HuH-7 (cell line): ENCODE measurements at places on chromosomes 1 and 21.

GRCh38 chr1:222994511-222995235, 148.4 kb downstream of the TLR5 start:
- no peak for DNase-seq

GRCh38 chr1:171350594-171350993, 36.6 kb downstream of the FMO4 start:
- no peak for DNase-seq

DNA sequence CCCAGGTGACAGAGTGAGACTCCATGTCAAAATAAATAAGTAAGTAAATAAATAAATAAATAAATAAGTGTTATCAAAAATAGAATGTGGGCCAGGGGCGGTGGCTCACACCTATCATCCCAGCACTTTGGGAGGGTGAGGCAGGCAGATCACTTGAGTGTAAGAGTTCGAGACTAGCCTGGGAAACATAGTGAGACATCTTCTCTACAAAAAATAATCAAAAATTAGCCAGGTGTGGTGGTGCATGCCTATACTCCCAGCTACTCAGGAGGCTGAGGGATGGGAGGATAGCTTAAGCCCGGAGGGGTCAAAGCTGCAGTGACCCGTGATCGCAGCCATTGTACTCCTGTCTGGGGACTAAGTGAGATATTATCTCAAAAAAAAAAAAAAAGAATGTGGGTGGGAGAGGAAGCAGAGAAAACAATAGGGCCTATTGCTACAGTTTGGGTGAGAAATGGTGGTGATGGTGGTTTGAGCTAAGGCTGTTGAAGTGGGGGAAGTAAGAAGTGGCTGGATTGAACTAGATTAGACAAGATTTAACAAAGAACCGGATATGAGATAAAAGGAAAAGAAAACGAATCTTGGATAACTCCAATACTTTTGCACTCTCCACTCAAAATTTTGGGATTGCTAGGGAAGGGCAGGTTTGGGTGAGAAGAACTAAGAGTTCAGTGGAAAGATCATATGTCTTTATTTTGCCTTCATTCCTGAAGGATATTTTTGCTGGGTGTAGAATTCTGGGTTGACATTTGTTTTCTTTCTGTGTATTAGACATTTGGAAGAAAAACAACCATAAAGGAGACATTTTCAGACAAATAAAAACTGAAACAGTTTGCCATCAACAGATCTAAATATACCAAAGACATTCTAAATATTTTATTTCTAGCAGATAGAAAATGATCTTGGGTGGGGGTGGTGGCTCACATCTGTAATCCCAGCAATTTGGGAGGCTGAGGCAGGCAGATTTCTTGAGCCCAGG, 57.1 kb upstream of the SPOCD1 start:
- no peak for DNase-seq

GRCh38 chr1:239922778-239923522, 168.7 kb upstream of the FMN2 start:
- no peak for DNase-seq

DNA sequence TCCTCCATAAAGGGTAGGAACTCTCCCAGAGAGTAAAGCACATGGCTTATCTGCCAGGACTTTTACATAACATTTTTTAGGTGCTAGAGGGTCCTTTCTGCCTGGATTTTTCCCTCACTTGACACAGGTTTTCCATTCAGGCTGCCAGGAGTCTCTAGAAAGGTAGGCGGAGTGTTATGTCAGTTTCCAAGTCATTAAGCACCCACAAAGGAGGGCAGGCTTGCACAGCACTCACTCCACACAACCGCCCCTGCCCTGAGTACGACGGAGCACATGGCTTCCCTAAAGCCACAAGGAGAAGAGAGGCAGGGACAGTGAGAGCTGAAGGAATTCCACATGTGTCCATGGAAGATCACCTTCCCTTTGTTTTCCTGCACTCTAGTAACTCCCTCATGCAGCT, 55.7 kb downstream of the CAPZB start:
- no peak for DNase-seq

GRCh38 chr1:244077473-244078220, 26.6 kb downstream of the ZBTB18 start:
- no peak for DNase-seq

GRCh38 chr1:8059161-8059622, 33.1 kb upstream of the ERRFI1 start:
- no peak for DNase-seq

DNA sequence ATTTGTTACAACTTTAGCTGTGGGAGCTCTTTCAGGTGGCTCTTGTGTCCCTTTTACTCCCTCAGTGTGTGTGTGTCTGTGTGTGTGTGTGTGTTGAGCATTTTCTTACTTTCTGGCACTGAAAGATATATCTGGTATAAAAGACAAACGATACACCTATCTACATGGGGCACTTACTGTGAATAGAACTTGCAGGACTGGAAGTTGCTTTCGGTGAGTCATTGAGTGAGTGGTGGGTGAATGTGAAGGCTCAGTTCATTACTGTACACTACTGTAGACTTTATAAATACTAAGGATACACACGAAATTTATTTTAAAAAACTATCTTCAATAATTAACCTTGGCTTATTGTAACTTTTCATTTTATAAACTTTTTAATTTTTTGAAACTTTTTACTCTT, 38.7 kb downstream of the BTBD8 start:
- DNase-seq, result no peak

GRCh38 chr1:6827079-6827478, 41.8 kb downstream of the CAMTA1 start:
- DNase-seq, result no peak

DNA sequence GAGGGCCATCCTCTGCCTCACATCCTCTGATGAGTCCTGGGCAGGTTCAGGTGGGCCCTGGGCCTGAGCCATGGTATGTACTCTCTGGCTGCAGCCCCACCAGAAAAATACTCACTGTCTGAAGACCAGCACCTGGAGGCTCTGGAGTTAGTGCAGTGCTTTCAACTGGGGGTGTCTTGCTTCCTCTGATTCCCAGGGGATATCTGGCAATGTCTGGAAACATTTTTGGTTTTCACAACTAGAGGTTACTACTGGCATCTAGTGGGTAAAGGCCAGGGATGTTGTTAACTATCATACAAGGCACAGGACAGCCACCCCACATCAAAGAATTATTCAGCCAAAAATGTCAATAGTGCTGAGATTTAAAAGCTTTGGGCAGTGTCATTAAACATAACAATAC, 152.7 kb downstream of the HIVEP3 start:
- DNase-seq, result no peak

- DNase-seq, result no peak
Observed at GRCh38 chr1:9247894-9248293, 13.3 kb downstream of the H6PD start.

DNA sequence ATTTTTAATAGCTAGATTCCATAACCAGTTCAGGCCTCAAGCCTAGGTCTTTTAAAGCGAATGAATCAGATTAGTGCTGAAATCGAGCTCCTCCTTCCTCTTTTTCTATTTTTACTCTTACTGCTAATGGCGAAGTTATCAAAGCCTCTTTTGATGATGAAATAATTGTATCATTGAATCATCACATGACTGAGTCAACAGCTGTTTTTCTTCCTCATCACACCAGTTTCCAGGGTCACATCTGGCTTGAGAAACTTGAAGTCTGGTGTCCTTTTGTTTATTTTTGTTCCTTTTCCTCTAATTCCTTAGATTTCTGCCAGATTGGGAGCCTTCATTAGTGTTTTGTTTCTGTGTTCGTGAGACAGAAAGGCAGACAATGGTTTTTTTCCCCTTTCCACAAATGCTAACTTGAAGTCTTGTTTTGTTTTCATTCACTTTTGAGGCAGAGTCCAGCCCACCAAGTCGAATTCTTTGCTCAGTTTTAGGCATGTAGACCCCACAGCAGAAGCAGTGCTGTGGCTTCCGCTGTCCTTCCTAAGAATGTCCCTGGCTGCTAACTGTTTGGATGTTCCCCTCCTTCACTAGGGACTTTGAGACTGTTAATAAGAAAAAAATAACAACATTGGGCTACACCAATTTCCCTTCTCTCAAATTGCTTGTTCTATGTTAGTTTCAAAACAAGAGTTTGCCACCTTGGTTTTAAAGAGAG, 51.9 kb upstream of the FMOD start:
- no peak for DNase-seq

DNA sequence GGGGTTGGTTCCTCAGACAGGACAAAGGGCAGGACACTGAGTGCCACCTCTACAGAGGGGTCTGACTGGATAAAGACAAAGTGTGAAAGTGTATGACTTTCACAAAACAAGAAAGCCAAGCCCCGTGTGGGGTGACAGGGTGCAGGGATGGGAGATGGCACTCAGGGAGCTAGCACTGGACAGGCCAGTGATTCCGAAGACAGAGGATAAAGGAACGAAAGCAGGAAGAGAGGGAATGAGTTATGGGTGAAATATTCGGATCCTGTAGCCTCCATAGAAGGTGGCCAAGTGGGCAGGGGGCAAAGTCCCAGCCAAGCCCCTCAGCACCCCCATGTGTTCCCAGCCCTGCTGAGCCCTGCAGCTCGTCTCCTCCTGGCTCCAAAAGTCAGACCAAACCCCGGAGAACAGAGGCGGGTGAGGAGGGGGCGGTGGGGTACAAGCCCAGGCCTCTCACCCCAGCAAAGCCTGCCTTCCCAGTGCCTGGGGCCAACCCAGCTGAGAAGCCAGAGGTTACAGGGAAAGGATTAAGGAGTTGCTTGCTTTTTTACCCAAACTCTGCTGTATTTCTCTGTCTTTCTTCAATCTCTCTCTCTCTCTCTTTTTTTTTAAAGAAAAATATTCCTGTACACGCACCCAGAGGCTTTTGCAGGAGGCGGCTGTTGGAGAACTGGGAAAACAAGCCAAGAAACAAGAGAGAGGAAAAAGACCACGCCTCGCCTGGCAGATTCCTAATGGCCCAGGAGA, 14.0 kb upstream of the WASF2 start:
- no peak for DNase-seq

DNA sequence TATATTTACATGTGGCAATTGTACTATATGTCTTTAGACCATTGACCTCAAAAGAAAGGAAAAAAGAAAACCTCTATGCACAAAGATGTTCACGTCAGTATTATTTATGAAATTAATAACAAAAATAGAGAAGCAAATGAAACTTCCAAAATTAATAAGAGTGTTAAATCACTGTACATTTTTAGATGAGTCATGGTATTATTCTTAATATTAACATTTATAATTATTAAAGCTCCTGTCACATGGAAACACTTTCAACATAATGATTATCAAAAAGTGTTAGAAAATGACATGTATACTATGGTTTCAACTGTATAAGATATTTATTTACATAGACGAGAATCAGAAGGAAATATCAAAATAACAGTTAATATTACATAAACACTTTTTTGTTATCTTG, 324.9 kb upstream of the RUNX1 start:
- DNase-seq, result no peak

GRCh38 chr1:39508857-39509305, 17.4 kb downstream of the BMP8A start:
- peak; percentile 34 for DNase-seq

DNA sequence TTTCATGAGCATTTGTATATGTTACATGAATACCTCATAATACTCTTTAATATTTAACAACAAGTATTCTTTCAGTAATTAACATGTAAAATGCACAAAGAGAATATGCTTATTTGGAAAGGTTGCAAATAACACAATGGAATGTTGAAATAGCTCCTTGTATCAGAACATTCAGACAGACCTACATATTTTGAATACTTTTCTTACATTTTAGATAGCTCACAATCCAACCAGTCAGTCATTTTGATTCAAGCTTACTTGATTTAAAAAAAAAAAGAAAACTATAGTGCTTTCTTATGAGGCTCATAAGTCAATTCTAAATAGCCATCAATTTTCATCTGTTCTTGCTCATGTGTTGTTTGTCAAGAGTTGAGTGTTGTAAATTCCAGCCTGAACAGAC, 518.8 kb downstream of the ADGRL2 start:
- no peak for DNase-seq

DNA sequence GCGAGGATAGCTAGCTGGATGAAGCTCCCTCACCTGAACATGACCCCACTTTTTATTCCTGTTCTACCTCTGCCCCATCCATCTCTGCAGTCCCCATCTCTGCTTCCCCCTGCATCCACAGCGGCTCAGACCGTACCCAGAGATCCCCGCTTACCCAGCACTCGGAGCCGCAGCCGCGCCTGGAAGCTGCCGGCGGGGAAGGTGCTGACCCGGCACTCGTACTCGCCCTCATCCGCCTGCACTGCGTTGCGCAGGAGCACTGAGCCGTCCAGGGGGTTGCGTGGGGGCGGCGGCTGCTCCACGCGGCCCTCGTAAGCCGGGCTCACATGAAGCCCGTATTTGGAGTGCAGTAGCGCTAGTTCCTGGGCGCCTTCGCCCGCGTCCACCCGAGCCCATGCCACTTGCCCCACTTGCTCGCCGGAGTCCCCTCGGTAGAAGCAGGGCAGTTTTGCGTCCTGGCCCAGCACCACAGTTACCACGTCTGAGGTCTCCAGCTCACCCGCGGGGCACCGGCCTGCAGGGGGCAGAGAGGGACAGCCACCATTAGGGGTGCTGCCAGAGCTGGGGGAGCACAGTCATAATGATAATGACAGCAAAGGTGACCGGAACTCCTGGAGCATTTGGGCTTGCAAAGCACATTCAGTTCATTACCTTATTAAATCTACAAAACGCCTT, 9.8 kb downstream of the NECTIN4 start:
- no peak for DNase-seq

- no peak for DNase-seq
Observed at GRCh38 chr1:3767328-3767925, 5.1 kb upstream of the SMIM1 start.

GRCh38 chr1:164695956-164696665, 137.1 kb downstream of the PBX1 start:
- no peak for DNase-seq

DNA sequence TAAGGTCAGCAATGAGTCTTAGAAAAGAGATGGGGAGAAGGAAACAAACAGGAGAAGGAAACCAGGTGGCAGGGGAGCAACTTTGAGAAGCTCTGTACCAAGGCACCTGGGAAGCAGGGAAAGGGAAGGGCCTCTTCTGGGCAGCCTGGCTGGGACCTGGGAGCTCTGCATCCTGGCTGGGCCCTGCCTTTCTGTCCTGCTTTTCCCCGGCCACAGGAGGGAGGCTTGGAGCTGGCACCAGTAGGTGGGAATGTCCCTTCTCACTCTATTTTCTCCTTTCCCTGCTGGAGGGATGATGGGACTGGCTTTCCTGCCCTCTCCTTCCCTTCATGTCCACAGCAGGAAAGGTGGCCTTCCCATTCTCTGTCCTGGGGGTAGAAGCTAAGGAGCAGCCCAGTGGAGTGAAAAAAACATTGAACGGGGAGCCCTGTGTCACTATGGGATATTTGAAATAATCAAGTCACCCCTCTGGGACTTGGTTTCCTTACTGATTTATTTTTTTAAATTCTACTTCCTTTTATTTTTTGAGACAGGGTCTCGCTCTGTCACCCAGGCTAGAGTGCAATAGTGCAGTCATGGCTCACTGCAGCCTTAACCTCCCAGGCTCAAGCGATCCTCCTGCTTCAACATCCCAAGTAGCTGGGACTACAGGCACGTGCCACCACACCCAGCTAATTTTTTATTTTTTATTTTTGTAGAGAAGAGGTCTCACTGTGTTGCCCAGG, 5.1 kb upstream of the NES start:
- DNase-seq, result no peak

- no peak for DNase-seq
Observed at GRCh38 chr1:21295545-21295944, 5.3 kb upstream of the ECE1 start.
